Occipital lobe (tissue), 3 donors: ENCODE measurements at places on chromosomes 7 and 10.
A peak's percentile ranks its signal among the peaks of the same experiment; 100 is the strongest.

DNA sequence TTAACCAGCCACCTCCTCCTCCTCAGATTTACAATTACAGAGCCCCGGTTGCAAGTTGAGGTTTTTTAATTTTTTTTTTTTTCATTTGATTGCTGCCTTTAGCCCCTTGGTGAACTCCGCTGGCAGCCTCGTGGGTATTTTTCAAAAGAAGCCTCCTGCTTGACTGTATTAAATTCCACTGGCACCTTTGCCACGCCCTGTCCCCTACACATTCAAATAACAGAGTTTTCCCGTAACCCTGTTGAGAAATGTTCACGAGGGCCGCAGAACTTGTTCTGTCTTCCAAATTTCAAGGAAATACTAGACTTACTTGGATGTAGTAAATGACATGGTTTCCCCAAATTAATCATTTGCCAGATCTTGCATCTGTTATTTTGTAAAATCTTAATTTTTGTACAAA lies 167.0 kb downstream of the ARID5B start:
- DNase-seq: no peak

GRCh38 chr10:128711806-128712205 lies 585.6 kb upstream of the MKI67 start:
- no peak for DNase-seq

DNA sequence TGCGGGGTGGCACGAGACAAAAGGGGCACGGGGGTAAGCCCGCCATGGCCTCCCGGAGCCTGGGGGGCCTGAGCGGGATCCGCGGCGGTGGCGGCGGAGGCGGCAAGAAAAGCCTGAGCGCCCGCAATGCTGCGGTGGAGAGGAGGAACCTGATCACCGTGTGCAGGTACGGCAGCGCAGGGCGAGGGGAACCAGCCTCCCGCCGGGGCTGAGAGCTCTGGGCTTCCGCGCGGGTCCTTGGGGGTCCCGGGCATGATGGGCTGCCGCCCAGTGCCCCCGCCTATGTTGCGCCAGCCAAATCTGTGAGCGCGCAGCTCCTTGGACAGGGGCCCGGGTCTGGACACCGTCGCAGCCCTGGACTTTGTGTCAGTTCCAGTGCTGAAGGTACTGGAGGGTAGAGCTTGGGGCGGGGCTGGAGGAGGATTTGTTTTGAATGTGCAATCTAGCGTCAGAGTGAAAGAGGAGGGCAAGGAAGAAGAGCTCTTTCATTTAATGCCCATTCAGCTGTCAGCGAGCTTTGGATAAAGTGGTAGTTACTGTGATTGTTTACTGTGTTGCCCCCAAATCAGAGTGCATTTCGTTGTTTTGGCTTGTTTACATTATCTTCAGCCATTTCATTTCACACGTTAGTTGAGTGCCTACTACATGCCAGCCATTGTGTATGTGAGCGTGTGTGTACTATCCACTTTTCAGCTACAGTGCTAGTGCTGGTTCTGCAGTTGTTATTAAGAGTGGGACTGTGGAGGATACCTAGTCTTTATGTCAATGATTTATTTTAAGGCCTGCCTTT lies 777 bp downstream of the RUNDC3B start:
- peak; percentile 15 for DNase-seq

DNA sequence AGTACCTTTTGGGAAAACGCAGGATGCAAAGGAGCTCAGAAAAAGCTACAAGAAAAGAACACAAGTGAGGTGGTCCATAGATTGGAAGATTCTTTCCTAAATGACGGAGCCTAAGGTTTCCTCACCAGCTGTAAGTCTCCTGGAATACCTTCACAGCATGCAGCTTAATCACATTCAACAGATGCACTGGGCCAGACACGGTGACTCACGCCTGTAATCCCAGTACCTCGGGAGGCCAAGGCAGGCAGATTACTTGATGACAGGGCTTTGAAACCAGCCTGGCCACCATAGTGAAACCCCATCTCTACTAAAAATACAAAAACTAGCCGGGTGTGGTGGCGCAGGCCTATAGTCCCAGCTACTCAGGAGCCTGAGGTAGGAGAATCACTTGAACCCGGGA lies 228.7 kb downstream of the FRMD4A start:
- DNase-seq: no peak

GRCh38 chr7:64871761-64872160 lies 31.3 kb upstream of the ZNF273 start:
- DNase-seq: no peak

GRCh38 chr10:34861293-34862021 lies 46.4 kb upstream of the PARD3 start:
- no peak for DNase-seq

- DNase-seq: no peak
Observed at GRCh38 chr7:70094831-70095230, 496.6 kb downstream of the AUTS2 start.

- no peak for DNase-seq
Observed at GRCh38 chr7:132590162-132590561, 13.9 kb upstream of the PLXNA4 start.

- DNase-seq: peak; percentile 51
Observed at GRCh38 chr7:37193087-37193774, 255.4 kb downstream of the ELMO1 start.

DNA sequence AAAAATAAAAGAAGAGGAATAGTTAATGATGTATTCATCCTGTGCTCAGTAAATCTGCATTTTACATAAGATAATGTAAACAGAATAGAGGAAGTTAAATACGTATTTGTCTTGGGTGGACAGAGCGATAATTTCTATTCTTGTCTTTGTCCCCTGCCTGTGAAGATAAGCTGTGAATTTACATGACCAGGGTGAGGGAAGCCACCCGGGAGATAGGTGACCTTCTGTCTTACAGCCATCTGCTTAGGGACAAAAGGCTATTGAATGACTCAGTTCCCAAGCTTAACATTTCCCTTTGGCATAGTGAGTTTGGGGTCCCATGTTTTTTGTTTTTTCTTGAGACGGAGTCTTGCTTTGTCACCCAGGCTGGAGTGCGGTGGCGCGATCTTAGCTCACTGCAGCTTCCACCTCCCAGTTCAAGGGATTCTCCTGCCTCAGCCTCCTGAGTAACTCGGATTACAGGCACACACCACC lies 88.7 kb upstream of the KCTD7 start:
- DNase-seq: no peak

DNA sequence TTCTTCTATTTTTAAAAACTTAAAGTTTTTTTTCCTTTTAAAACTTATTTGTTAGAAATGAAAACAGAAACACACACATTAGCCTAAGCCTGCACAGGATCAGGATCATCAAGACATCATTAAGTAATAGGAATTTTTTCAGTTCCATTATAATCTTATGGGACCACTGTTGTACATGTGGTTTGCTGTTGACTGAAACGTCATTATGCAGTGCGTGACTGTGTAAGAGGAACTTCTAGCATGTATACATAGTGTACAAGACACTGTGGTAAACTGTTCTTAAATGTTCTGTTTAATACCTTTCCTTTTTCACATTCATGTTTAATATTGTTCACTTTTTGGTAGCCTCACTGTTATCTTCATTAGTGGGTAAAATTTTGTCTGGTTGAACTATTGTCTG lies 12.1 kb downstream of the ENTPD7 start:
- no peak for DNase-seq

GRCh38 chr7:35701287-35701900 lies 6.5 kb upstream of the HERPUD2 start:
- no peak for DNase-seq

GRCh38 chr10:133246236-133246626 lies 8.6 kb downstream of the VENTX start:
- no peak for DNase-seq

DNA sequence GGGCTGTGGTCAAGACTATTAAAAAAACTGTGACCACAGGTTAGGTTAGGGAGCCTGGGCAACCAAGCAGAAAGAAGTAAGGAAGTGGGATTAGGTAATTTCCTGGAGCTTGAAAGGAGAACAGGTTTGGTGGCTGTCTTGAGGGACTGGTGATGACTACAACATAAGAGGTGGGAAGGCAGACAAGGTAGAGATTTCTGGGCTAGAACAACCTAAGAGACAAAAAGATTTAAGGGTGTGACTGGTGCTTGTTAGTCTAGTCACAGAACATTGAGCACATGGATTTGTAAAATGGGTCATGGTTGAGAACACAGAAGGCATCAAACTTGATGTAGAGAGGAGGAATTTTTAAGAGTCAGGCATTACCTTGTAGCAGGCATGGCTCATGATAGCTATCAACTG lies 123.7 kb upstream of the ASAH2 start:
- no peak for DNase-seq

GRCh38 chr10:93758891-93759410 lies 1.2 kb downstream of the LGI1 start:
- no peak for DNase-seq

DNA sequence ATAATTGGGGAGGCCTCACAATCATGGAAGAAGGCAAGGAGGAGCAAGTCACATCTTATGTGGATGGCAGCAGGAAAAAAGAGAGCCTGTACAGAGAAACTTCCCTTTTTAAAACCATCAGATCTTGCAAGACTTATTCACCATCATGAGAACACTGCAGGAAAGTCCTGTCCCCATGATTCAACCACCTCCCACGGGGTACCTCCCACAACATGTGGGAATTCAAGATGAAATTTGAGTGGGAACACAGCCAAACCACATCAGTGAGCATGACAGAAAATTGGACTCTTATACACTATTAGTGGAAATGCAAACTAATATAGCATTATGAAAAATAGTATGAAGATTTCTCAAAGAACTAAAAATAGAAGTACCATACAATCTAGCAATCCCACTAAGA lies 271.2 kb downstream of the MAGI2 start:
- DNase-seq: no peak

GRCh38 chr7:44970523-44971051 lies 8.2 kb downstream of the MYO1G start:
- no peak for DNase-seq

DNA sequence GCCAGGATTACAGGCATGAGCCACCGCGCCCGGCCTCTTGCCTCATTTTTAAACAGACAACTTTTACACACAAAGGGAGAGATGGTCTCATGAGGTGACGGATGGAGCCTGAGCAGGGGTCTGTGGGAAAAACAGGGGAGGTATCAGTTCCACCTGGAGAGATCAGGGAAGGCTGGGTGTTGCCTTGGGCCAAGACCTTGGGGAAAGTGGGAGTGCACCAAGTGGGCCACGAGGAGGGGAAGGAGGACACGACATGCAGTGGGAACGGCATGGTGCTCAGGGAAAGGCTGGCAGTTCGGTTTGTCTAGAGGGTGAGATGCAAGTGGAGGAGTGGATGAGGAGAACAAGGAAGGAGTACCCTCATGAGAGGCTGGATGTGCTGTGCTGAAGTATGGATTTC lies 8.9 kb upstream of the ZNF777 start:
- no peak for DNase-seq

- DNase-seq: no peak
Observed at GRCh38 chr10:5043716-5044115, 40.1 kb upstream of the AKR1C2 start.

DNA sequence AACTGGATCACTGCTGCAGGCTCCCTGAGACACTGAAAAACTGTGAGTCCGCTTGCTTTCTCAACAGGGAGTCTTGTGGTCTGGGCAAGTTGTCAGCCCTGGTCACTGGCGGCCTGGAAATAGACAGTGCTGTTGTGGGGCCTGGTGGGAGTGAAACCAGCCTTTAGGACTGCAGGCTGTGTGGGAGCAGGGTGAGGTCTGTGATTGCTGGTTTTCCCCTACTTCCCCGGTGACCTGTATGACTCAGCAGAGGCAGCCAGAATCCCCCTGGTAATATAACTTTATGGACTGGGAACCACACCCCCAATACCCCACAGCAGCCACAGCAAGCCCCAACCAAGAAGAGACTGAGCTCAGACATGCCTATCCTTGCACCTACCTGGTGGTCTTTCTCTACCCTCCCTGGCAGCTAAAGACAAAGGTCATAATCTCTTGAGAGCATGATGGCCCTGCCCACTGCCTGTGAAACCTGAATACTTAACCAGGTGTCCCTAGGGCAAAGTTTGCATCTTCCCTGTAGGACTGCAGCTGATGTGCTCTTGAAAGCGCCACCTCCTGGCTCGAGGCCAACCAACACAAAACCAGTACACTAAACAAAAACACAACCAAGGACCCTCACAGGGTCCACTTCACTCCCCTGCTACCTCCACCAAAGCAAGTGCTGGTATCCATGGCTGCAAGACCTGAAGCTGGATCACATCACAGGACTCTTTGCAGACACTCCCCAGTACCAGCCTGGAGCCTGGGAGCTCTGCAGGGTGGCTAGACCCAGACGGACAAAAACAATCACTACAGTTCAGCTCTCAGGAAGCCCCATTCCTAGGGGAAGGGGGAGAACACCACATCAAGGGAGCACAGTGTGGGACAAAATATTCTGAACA lies 7.2 kb upstream of the ADAM22 start:
- DNase-seq: no peak

DNA sequence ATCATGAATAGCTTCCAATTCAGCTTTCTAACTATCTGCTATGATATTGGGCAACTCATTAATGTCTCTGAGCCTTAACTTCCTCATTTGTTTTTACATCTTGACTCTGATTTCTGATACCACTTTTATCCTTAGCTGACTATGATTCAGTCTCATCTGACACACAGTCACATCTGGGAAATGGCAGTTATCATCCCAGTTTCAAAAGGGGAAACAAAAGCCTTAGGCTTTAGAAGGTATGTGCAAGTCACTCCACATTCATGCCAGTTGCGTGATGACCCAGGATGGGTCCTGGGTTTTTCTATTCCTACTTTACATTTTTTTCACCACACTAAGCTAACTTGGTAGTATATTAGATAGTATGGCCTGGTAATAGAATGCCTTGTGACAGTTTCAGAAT lies 12.7 kb downstream of the SCIN start:
- DNase-seq: no peak

- DNase-seq: no peak
Observed at GRCh38 chr7:1553512-1554210, 2.3 kb downstream of the TMEM184A start.

DNA sequence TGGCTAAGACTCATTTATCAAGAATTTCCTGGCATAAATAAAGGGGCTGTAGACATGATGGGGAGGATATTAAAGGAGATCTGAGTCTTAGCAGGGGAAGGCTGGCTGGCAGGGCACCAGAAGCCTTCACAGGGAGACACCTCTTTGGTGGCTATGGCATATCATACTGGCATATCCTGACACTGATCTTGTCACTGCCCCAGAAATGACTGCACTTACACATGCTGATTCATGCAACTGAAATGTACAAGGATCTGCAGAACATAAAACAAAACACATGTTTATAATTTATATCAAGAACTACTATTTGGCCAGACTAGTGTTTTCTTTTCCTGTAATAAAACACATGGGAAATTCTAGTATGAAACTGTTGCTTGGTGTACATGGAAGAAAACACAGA lies 5.5 kb upstream of the LIPN start:
- no peak for DNase-seq
